ENCODE measurements at places on chromosomes 4 and X. TPM values are rescaled to one million over a fixed set of nuclear protein-coding genes. Genes with fewer than 3 reads are reported as not detected.

The MAGEA4 gene
- not detected for polyA plus RNA-seq

The ADAMTS3 gene
- polyA plus RNA-seq: 10.6 TPM

- no peak for DNase-seq
These were observed 393.3 kb upstream of the CTSO start for GRCh38 chr4:156346959-156347385.

GRCh38 chrX:53262189-53262917 is 19.0 kb downstream of the IQSEC2 start:
- no peak for DNase-seq

- no peak for DNase-seq
These were observed 80.9 kb downstream of the CNGA2 start for GRCh38 chrX:151815398-151815797.

The HSPA4L gene
- polyA plus RNA-seq: 13.7 TPM

DNA sequence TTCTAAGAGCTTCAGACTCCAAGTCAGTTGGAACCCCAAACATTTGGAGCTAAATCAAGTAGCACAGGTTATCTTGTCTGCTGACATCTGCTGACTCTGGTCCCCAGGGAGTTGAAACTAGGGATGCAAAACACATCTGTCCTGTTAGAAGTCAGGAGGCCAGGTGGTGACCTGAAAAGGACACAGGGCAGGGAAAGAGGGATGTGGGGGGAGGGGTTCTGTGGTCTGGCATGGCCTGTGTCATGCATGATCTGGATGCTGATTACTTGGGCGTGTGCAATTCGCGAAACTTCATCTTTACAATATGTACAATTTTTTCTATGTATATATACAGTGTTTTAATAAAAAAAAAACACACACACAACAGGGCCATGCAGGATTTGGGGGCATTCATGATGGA is 55.3 kb downstream of the FHDC1 start:
- no peak for DNase-seq

GRCh38 chr4:114481856-114482255 is 116.8 kb upstream of the UGT8 start:
- DNase-seq: no peak

GRCh38 chr4:64384237-64385203 is 24.7 kb downstream of the TECRL start:
- DNase-seq: no peak

GRCh38 chrX:29587107-29587506 is 628.3 kb upstream of the MAGEB2 start:
- no peak for DNase-seq

- DNase-seq: no peak
These were observed 220.3 kb downstream of the ADAMTS3 start for GRCh38 chr4:72348701-72349100.

GRCh38 chr4:93467484-93468155 is 360.9 kb upstream of the ATOH1 start:
- no peak for DNase-seq

The RGN gene
- 30.8 TPM for polyA plus RNA-seq

The USP51 gene
- polyA plus RNA-seq: 13.3 TPM

- DNase-seq: no peak
These were observed 402.4 kb upstream of the NDST4 start for GRCh38 chr4:115515772-115516171.

The PRSS12 gene
- polyA plus RNA-seq: 13.4 TPM

The MAGEA9 gene
- not detected for polyA plus RNA-seq

DNA sequence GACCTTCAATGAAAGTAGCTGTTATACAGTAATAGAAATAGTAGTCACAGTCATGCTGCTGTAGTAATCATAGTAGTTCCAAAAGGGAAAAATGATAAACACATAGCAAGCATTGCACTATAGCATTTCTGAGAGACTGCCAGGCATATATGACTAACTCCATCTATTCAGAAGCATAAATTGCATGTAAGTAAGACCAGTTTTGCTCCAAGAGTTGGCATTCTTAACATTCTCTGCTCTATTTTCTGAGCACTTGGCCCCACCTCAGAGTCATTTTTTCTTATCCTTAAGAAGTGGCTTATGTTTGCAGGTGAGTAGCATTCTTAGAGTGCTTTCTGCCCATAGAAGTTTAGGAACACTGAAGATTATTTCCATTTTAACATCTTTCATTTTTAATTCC is 490.3 kb upstream of the TECRL start:
- DNase-seq: no peak

DNA sequence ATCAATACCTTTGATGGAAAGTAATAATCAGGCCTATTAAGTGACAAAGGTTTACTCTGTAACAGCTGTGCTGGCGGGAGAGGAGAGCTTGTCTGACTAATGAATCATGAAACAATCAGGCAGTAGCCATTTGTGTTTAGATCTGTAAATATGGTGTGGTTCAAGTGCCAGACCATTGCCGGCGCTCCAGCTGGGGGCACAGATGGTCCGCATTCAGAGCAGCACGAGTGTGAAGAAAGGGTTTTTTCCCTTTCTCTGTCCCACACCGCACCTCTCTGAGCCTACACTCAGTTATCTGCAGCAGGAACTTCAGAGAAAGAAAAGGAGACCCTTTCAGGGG is 111.3 kb upstream of the PAQR3 start:
- DNase-seq: no peak

The AKAP4 gene
- 0.19 TPM for polyA plus RNA-seq

GRCh38 chr4:180960743-180961401 is 1282.3 kb upstream of the TENM3 start:
- no peak for DNase-seq

DNA sequence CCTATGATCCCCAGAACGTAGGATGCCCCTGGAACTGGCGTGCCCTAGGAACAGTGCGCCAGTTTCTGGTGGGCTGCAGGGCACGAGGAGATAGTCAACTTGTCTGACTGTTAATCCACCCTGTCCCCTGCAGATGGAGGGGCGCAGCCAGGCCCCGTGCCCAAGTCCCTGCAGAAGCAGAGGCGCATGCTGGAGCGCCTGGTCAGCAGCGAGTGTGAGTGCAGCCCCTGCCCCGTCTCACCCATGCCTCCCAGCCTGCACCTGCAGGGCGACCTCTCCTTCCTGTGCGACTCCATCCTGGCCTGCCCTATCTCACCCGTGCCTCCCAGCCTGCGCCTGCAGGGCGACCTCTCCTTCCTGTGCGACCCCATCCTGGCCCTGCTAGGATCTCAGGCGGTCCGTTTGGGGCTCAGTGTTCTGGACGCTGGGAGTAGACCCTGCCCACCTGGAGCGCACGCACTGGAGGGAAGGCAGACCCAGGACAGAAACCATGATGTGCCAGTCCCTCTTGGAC is 22.2 kb downstream of the WFS1 start:
- DNase-seq: no peak

- DNase-seq: no peak
These were observed 2236.0 kb upstream of the AGA start for GRCh38 chr4:179678093-179678814.

- DNase-seq: no peak
These were observed 15.3 kb downstream of the PDK3 start for GRCh38 chrX:24480400-24480865.

GRCh38 chrX:154348646-154349358 is 25.6 kb downstream of the FLNA start:
- no peak for DNase-seq

DNA sequence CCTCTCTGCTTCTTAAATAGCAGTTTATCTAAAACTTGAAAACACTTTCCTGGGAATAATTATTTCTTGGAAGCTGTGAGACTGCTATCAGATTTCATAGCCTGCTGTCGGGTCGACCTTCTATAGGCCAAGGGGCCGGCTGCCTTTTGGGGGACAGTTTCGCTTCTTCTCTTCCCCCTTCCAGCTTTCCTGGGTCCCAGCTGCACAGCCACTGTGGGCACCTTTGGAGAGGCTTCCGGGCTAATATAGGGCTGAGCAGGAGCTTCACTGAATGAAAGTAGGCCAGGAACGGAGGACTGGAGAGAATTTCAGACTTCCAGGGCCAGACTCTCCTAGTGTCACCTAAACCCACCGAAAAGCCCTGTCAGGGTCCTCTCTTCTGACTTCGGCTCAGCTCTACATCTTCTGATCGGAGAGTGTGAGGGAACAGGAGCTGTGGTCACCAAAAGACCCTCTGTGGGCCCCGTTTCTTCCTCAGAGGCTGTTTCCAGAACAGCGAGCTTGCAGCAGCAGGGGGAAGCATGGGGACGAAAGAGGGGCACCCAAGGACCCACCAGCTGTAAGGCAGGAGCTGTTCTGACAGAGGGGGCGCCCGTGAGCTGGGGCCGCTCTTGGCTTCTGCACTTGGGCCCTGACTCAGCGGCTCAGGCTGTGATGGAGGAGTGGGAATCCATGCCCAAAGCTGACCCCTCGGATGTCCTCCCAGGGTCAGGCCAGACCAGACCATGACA is 620.6 kb downstream of the BCOR start:
- DNase-seq: no peak

DNA sequence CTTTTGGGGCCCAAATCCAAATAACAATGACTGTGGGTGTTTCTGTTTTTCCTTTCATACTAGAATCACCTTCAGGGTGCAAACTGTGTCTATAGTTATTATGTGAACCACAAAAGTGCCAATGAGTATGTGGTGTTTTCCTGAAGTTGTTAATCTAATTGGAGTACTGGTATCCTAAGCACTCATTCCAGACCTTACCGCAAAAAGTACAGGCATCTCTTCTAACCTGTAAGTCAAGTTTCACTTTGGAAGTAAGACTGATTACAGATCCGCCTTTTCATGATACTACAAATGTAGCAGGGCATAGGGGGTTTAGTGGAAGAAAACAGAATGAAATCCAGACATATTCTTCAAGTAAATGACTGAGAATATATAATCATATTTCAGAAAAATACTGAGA is 16.1 kb downstream of the COQ2 start:
- DNase-seq: no peak

The RRH gene
- polyA plus RNA-seq: 0.32 TPM

DNA sequence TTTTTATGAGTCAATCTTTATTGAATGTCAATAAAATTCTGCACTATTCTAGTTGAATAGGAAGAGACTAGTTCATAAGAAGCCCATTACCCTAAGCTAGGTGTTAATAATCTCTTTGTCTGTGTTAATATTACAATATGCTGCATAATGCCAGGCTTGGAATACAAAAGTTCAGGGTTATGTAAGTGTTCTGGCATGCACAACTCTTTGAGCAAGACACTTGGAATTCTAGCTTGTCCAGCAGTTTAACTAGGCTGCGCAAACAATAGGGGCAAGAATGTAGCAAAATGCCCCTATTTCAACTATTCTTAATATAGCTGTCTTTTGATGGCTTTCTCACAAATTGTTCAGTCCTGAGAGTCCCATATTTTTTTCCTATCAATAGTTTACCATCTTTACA is 31.3 kb upstream of the ETNPPL start:
- DNase-seq: no peak

DNA sequence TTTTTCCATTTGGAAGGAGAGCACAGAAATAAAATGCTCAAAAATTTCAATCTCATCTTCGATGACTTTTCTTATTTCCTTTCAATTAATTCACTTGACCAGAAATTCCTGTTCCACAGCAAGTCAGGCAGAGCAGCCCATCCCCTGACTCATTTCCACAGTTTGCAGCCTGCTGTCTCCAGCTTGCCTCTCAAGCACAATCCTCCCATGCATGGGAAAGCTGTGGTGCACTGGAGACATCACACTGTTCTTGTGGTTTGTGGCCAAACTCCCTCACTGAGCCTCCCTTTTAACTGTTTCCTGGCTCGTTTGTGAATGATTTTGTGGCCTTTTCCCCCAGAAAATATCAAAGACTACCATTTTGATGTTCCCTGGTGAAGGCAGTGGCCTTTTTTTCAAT is 114.0 kb upstream of the ENPEP start:
- no peak for DNase-seq

All from left renal cortex interstitium (tissue), 4 donors.